ENCODE measurements at places on chromosomes 2 and 18. TPM values are rescaled to one million over a fixed set of nuclear protein-coding genes. Genes with fewer than 3 reads are reported as not detected.

Gene VWA3B
- 0.50 TPM for total RNA-seq

Gene MC4R
- not detected for total RNA-seq

Gene SLC14A1
- 9.7 TPM for total RNA-seq

Gene MRO
- 3.4 TPM for total RNA-seq

Gene ARHGEF4
- 8.3 TPM for total RNA-seq

Gene CFAP210
- total RNA-seq, result not detected

Gene INSIG2
- total RNA-seq, result 15.2 TPM

Gene SGPP2
- 5.4 TPM for total RNA-seq

Gene ZBTB7C
- 4.2 TPM for total RNA-seq

All from left cardiac atrium (tissue), 4 donors.